ENCODE measurements at places on chromosomes 7 and 10. TPM values are rescaled to one million over a fixed set of nuclear protein-coding genes. Genes with fewer than 3 reads are reported as not detected.
A peak's percentile ranks its signal among the peaks of the same experiment; 100 is the strongest.

The BUB3 gene
- total RNA-seq, result 97.7 TPM

The RPEL1 gene
- not detected for total RNA-seq

GRCh38 chr10:69639291-69640195 lies 9.5 kb downstream of the FAM241B start:
- DNase-seq, result peak; percentile 96

DNA sequence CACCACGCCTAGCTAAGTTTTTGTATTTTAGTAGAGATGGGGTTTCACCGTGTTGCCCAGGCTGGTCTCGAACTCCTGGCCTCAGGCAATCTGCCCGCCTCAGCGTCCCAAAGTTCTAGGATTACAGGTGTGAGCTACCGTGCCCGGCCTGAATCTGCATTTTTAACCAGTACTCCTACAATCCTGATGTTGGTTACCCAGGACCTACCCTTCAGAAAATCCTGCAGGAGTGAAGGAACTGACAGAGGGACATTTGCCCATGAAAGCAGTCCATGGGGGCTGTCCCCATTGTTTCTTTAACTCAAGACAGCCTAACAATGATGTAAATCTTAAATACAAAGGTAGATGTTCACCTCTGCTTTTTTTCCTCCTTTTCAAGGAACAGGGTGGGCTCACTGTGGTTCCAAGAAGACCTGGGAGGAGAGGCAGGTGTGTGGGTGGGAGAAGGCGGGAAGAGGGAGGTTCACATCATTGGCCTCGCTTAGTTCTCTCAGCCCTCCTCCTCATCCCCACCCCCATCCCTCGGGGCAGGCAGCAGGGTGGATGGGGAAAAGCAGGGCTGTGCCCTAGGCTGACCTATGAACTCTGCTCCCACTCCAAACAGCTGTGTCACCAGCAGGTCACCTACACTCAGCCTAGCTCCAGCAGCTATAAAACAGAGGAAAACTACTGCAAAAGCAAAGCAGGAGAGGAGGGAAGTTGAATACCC lies 13.5 kb downstream of the LRRC20 start:
- no peak for DNase-seq

The ANK3 gene
- total RNA-seq, result 318 TPM

- no peak for DNase-seq
Observed at GRCh38 chr10:4100380-4100779, 315.4 kb upstream of the KLF6 start.

- no peak for DNase-seq
Observed at GRCh38 chr7:4842319-4843064, 19.3 kb downstream of the PAPOLB start.

- DNase-seq, result no peak
Observed at GRCh38 chr10:8061274-8062211, 7.1 kb downstream of the GATA3 start.

GRCh38 chr7:126803990-126804389 lies 448.8 kb downstream of the GRM8 start:
- DNase-seq, result no peak

GRCh38 chr10:34916314-34916713 lies 101.2 kb upstream of the PARD3 start:
- DNase-seq, result no peak

The ARHGEF35 gene
- total RNA-seq, result 2.6 TPM

The SDK1 gene
- 11.6 TPM for total RNA-seq

The INPP5A gene
- 34.7 TPM for total RNA-seq

The ZNF804B gene
- 2.0 TPM for total RNA-seq

GRCh38 chr7:133070562-133070961 lies 11.3 kb downstream of the CHCHD3 start:
- no peak for DNase-seq

DNA sequence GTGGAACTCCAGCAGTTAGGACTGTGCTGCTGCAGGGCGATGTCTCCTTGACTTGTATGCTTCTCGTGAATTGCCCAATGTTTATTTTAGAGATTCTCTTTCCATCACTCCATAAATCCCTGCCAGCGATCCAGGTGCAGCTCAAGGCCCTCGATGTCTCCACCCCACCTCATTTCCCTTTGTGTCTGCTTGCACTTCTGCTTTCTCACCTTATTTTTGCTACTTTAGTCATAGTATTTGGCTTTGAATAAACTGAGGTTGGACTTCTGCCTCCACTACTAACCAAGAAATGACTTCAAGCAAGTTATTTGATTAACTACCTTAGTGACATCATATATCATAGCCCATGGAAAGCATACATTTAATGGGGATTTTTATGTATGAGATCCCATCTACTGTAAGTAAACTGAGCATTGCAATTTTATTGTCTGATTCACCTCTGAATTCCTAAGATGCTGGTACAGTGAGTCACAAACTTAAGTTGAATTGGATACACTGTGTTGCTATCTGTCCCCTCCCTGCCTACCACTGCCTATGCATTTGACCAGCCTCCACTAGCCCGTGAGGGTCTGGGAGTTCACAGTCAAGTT lies 255.8 kb downstream of the ABCA13 start:
- no peak for DNase-seq

DNA sequence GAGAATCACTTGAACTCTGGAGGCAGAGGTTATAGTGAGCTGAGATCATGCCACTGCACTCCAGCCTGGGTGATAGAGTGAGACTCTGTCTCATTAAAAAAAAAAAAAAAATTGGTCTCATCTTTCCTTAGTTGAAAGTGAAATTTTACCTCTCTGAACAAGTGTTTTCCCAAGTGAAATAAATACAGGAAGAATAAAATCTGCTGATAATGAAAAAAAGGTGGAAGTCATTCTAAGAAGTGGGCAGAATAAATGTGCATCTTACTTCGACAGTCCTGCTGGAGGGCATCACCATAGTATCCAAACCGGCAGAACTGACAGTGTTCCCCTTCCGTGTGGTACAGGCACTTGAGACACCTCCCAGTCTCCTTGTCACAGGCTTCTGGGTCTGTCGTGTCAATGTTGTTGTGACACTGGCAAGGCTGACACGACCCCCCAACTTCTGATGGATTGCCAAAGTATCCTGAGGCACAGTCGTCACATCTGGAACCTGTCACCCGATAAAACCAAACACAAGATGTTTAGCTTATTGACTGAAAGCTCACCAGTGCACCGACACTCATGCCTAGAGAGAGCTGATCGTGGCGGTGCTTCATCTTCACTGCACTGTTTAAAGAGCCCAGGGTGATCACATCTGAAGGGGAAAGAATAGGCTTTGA lies 49.6 kb downstream of the LAMB1 start:
- no peak for DNase-seq

- DNase-seq, result no peak
Observed at GRCh38 chr7:44769776-44770294, 21.2 kb downstream of the ZMIZ2 start.

The ATP6V1F gene
- 82.8 TPM for total RNA-seq

Data from spinal cord (tissue), 10 donors.